ENCODE measurements at places on chromosomes 13 and 19. TPM values are rescaled to one million over a fixed set of nuclear protein-coding genes. Genes with fewer than 3 reads are reported as not detected.

The RASAL3 gene
- polyA plus RNA-seq = 1.5 TPM

The CGB8 gene
- polyA plus RNA-seq = not detected

The CEACAM20 gene
- polyA plus RNA-seq = not detected

The SIGLEC11 gene
- 1.5 TPM for polyA plus RNA-seq

The NOP53 gene
- 258 TPM for polyA plus RNA-seq

The ICAM4 gene
- 1.1 TPM for polyA plus RNA-seq

The TPTE2 gene
- not detected for polyA plus RNA-seq

The ZNF30 gene
- polyA plus RNA-seq = 3.1 TPM

The SGCG gene
- polyA plus RNA-seq = not detected

The RASGRP4 gene
- polyA plus RNA-seq = 0.80 TPM

The SERPINE3 gene
- polyA plus RNA-seq = not detected

The KPTN gene
- polyA plus RNA-seq = 25.5 TPM

The CHAF1A gene
- polyA plus RNA-seq = 2.7 TPM

The LILRA1 gene
- 0.43 TPM for polyA plus RNA-seq

The COMP gene
- polyA plus RNA-seq = 1.8 TPM

The QPCTL gene
- 6.8 TPM for polyA plus RNA-seq

The KLF1 gene
- not detected for polyA plus RNA-seq

The ARL11 gene
- polyA plus RNA-seq = 0.19 TPM

The SUGT1 gene
- 55.8 TPM for polyA plus RNA-seq

The FPR2 gene
- not detected for polyA plus RNA-seq

The MZF1 gene
- 12.9 TPM for polyA plus RNA-seq

The TJP3 gene
- polyA plus RNA-seq = 32.5 TPM

The ZNF154 gene
- polyA plus RNA-seq = 2.2 TPM

The NR2C2AP gene
- 13.5 TPM for polyA plus RNA-seq

The CASP14 gene
- polyA plus RNA-seq = not detected

The ZNF835 gene
- polyA plus RNA-seq = 1.7 TPM

The MYH14 gene
- polyA plus RNA-seq = 23.9 TPM

The MIR17HG gene
- polyA plus RNA-seq = 1.2 TPM

The THSD1 gene
- polyA plus RNA-seq = 2.2 TPM

The TMPRSS9 gene
- not detected for polyA plus RNA-seq

The MYO16 gene
- 0.43 TPM for polyA plus RNA-seq

The SPART gene
- polyA plus RNA-seq = 47.8 TPM

Data from kidney (tissue), 22 donors.